Activated CD4-positive, alpha-beta T cell treated with anti-CD3 and anti-CD28 coated beads, Interleukin-2, amount 10 ng/mL, durations not matched to agents 7 days and 5 days (primary cell): ENCODE measurements at places on chromosomes 2 and 18. TPM values are rescaled to one million over a fixed set of nuclear protein-coding genes. Genes with fewer than 3 reads are reported as not detected.

The ACTR3 gene
- total RNA-seq = 600 TPM

The DSG2 gene
- total RNA-seq = 1.3 TPM

The FAM237A gene
- total RNA-seq = not detected

The DLGAP1 gene
- total RNA-seq = 0.10 TPM

The NLRC4 gene
- total RNA-seq = not detected

The CD8B gene
- 1.3 TPM for total RNA-seq

The CAVIN2 gene
- total RNA-seq = not detected

DNA sequence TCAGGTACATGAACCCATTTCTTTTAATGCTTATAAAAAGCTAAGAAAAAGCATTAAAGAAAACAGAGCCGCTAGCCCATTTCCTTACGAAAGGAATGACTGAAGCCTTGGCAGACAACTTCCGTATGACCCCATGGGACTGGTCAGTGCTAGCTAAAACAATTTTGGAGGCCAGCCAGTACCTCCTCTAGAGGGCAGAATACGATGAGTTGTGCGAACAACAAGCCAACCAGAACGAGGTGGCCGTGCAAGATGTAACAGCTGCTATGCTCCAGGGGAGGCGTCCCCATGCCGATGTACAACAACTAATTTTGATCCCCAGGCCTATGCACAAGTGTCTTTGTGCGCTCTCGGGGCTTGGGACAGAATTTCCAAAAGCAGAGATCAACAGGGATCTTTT, 16.7 kb downstream of the MAP3K2 start:
- no peak for DNase-seq

DNA sequence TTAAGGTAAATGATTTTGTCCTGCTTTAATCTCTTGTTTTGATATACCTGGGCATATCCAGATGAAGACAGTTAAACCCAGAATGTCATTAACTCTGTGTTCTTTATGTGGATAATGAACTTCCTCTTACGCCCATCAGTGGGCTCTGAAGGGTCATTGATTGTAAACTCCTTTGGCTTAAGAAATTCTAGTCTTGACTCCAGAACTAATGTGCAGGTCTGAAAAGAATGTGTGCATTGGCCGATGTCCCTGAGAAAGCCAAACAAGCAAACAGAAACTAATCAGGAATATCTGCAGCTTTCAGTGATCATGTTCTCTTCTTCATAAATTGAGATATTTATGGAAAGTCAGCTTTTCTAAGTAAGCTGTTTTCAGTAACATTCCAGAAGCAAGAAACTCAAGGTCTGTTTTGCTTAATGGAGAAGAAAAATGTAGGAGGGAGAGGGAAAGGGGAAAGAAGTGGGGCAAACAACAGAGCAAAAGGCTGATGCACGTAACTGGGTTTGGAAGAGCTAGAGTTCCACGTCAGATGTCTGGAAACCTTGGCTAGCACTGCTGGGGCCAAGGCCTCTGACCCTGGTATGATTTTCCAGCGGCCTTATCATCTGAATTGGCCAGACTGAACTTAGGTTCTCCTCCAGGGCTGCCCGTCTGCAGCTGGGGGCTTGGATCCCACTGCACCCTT, 61.3 kb upstream of the FHL2 start:
- DNase-seq = no peak

DNA sequence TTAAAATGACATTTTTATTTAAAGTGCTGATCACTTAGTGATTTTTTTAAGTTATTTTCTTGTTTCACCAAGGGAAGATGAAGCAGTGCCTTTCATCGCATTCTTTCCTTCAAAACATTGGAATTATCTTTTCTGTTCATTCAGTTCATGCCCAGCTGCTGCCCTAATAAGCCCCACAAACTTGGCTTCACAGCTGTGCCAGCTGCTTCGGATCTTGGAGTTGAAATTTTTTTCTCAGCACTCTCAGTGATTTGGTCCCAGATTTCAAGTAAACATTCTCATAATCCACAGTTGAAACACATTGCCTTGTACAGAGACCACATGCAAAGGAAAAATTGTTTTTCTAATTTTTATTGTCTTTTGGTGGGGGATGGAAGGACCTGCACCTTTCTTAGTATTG, 353.3 kb upstream of the LRP1B start:
- DNase-seq = no peak

- no peak for DNase-seq
Observed at GRCh38 chr18:24936691-24937090, 415.3 kb downstream of the ZNF521 start.

GRCh38 chr18:76145521-76146376, 349.3 kb downstream of the ZNF516 start:
- DNase-seq = no peak

DNA sequence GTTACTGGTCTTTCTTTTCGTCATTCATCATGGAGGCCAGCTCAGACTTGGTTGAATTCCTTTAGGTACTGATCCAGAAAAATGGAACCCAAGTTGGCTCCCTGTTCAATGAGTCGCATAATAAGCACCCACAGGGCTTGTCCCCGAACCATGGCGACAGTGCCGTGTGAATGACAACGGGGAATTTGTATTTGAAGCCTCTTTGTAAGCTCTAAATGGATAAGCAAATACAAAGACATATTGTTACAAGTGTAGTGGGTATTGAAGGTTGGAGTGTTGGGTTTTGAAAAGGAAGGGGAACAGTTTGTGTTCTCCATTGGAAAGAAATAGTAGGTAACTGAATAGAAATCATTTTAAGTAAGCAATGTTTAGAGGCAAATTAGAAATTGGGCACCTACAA, 288.9 kb downstream of the SLC4A3 start:
- DNase-seq = no peak

DNA sequence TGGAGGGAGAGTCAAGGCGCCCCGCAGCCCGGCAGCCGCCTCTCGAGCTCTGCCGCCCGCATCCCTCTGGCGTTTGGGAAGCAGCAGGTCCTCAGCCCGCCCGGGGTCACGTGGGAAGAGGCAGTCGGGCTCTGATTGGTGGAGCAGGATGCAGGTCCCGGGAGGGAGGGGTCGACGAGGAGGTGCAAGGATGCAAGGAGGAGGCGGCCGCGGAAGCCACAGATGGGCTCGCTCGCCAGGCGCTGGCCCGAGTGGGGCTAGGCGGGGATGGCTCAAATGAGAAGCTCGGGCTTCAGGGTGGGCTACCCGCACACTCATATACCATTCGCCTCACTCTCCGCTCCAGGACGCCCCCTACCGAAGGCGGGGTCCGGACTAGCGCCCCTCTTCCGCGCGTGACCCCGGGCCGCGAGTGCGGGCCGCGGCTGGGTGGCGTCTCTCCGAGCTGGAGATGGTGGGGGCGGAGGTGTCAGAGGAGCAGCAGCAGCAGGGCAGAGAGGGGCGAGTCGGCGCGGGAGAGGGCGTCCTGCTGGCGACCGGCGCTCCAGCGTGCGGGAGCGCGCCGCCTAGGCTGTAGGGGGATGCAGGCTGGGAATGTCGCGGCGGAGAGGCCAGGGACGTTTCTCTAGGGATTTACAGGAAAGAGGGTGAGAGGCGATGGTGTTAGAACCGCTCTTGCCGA, at the start of gene TMEFF2:
Gene TMEFF2, minus strand, starts transcription at position 68 of the 682 bp plus-strand sequence. CDS start 409 bp downstream, outside the sequence.
- peak; percentile 36 for DNase-seq

DNA sequence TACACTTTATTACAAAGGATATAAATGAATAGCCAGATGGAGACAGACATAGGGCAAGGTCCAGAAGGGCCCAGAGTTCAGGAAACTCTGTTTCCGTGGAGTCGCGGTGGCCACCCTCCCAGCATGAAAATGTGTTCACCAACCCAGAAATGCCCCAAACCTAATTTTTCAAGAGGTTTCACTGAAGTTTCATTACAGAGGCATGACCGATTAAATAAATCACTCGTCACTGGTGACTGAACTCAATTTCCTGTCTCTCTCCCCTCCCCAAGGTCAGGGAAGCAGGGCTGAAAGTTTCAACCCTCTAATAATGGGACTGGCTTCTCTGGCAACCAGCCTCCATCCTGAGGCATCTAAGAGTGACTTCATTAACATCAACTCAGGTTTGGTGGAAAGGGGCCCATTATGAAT, 22.4 kb downstream of the USP40 start:
- DNase-seq = no peak

- no peak for DNase-seq
Observed at GRCh38 chr2:120503793-120504571, 158.0 kb downstream of the INHBB start.

- DNase-seq = no peak
Observed at GRCh38 chr2:199833525-199833924, 17.5 kb downstream of the FTCDNL1 start.

GRCh38 chr2:237904831-237905599, 45.6 kb downstream of the RAMP1 start:
- DNase-seq = no peak

DNA sequence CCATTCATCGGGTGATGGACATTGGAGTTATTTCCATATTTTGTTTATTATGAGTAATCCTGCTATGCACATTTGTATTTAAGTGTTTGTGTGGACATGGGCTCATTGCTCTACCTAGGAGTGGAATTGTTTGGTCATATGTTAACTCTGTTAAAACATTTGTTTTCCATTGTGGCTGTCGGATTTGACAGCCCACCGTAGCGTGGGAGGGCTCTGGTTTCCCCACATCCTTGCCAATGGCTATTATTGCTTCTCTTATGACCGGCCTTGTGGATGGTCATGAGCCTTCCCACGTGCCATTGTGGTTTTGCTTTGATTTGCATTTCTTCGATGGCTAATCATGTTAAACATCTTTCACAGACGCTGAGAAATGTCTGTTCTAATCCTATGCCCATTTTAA, 92.0 kb downstream of the ZNF236 start:
- no peak for DNase-seq

GRCh38 chr2:109284826-109285225, 155.8 kb downstream of the SH3RF3 start:
- no peak for DNase-seq

- DNase-seq = no peak
Observed at GRCh38 chr2:125281242-125281641, 1256.2 kb downstream of the CNTNAP5 start.

DNA sequence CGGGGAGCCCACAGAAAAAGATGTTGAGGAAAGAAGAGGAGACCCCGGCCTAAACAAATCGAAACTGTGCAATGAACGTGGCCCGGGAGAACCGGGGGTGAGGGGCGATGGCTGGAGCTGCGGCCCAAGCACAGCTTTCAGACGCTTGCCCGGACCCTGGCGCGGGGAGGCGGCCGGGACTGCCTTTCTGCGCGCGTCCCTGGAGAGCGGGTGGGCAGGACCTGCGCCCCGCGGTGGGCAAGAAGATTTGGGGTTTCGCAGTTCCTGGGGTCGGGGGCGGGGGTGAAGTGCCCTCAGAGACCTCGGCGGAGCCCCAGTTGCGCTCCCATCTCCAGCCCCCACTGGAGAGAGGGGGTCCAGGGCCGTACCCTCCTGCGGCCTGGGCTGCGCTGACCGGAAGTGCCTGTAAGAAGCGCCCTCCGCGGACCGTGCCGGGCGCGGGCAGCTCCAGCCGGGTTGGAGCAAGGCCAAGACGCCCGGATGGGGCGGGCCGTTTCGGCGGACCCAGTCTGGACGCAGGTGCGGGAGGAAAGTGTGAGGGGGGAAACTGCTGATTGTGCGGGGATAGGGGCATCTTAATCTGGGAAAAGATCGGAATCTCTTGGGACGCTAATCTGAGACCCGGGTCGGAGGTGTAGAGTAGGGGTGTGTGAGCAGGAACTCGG, 11.6 kb downstream of the EN1 start:
- DNase-seq = no peak

DNA sequence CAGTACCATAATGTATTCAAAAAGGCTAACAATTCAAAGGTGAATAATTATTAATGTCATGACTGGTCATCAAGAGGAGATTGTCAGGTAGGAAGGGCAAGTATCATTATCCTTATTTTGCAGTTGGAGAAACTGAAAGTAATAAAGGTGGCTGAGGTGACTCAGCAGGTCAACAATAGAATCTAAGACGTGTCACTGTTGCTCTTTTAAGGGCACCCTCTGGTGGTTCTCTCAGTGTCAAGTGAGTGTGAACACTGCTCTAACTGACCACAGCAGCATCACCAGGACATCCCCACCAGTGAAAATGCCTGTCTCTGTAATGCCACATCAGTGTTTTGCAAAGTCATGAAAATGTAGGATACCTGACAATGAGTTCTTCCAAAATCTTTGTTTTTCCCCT, 69.7 kb downstream of the DCC start:
- no peak for DNase-seq

- no peak for DNase-seq
Observed at GRCh38 chr2:239098288-239098970, 250.5 kb downstream of the TWIST2 start.

DNA sequence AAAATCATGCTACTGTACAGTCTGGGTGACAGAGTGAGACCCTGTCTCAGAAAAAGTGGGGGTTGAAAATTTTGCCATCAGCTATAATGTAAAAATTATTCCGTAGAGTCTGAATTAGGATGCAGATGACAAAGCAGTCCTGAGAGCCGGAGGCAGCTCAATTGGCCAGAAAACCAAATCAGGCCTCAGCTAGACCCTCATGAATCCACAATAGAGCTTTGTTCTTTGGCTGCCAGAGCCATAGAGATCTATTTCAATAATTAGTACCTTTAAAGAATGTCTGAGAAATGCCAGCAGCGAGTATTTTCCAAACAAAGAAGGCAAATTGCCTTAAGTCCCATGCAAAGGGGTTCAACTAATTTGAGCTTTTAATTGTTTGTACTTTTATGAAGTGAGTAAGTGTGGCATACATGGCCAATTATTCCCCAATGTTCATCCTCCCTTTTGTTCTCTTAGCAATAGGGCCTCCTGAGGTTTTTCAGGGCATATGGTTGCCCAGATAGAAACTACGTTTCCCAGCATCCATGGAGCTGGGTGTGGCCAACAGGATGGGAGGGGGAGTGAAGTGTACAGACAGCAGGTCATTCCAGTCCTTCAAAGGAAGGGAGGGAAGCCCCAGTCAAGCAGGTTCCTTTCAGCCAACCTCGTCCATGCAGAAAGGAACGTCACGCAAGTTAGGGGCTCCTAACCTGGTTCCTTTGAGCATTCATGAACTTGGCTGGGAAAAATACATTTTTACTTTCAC, 211.3 kb upstream of the APCDD1 start:
- no peak for DNase-seq

DNA sequence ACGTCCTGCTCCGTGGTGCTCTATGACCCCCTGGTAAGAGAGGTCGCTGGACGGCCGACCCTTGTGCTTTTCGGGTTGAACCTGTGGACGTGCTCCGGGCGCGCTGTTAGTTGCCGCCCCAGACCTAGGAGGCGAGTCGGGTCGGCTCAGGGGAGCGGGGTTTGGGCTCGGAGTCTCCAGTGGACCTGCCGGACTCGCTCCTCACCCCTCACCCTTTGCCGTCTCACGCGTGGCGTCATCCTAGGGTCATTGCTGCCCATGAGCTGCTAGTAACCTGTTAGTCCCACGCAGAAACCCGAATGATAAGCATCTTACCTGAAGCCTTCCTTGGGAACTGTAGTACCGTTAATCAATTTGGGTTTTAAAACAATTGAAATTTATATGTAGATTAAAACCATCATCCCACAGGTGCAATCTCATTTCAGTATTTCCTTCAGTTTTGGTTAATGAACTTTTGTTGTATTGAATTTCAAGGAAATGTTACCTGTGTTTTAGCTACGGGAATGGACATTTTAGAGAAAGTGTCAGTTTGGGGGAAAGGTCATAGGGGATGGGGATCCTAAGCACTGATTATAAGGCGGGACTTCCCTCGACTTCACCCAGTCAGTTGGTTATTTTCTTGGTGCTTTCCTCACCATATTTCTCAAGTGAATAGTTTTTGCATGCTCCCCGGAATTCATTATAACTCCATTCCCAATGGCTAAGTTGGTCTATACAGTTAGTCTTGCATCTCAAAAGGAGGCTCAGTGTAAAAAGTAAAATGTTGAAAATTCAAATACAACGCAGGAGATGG, 536 bp downstream of the ELP2 start:
- no peak for DNase-seq
